ENCODE measurements at places on chromosomes 2 and 18.

GRCh38 chr2:238336151-238336550 lies 15.8 kb downstream of the TRAF3IP1 start:
- DNase-seq, result no peak

GRCh38 chr18:11004294-11004693 lies 145.1 kb downstream of the PIEZO2 start:
- no peak for DNase-seq

GRCh38 chr2:236971131-236971821 lies 114.4 kb upstream of the COPS8 start:
- no peak for DNase-seq

DNA sequence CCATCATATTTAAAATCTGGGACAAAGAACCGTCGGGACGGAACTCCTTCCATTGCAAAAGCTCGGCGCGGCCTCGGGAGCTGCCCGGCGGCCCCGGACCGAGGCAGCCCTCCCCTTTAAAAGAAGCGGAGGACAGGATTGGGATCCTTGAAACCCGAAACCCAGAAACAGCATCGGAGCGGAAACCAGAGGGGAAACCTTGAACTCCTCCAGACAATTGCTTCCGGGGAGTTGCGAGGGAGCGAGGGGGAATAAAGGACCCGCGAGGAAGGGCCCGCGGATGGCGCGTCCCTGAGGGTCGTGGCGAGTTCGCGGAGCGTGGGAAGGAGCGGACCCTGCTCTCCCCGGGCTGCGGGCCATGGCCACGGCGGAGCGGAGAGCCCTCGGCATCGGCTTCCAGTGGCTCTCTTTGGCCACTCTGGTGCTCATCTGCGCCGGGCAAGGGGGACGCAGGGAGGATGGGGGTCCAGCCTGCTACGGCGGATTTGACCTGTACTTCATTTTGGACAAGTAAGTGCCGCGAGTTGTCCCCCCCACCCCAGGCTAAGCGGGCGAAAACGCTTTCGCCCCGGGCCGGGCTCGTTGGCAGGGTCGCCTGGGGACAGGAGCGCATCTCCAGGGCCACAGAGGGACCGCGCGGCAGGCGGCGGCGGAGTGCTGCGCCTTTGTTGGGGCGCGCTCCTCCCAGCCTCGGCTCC lies at the start of gene ANTXR1:
TSS of gene ANTXR1 (plus strand) at position 38 of the 698 bp plus-strand sequence. CDS start at position 359, 321 bp downstream.
- DNase-seq, result no peak

GRCh38 chr2:238289574-238289973 lies 1.2 kb upstream of the PER2 start:
- DNase-seq, result no peak

- DNase-seq, result no peak
Measured at GRCh38 chr2:169315357-169315756, 47.0 kb downstream of the LRP2 start.

DNA sequence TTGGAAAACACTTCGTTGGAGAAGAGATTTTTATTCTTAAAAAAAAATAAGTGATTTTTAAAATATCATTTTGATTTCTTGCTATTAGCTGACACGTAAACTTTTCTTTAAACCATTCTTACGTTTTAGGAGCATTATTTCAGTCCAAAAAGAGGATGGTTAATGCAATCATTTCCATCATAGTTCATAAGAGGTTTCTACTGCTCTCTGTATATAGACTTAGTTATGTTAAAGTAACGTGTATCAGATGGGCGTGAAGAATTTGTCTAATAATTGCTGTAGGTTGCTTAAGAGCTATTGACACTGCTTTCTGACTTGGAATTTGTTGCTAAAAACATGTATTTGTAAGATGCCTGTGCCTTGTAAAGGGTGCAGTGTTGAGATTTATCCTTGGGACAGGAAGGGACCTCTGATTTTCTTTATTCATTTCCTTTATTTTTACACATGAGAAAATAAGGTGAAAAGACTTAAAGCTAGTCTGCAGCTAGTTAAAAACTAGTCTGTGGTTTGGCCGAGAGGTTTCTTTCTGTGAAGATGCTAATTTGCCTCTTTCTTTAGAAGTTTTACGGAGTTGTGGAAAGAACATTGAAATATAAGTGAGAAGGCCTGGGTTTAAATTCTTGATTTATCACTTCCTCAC lies 2.9 kb downstream of the ANKRD12 start:
- no peak for DNase-seq

DNA sequence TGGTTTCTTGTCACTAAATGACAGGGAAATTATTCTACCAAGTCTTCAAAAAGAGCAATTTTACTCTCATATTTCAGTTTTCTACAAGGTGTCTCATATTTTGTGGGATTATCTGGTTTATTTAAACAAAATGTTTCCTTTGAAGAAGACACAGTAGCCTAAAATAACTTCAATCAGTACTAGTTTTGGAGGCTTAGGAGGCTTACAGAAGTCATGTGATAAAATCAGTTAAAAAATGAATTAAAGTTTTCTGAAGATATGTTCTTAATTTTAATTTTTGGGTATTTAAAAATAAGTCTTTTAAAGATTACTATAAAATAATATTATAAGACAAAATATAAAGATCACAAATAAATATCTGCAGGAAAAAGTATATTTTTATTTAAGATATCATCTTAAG lies 95.9 kb downstream of the XIRP2 start:
- DNase-seq, result no peak

GRCh38 chr2:105330681-105331375 lies 1.3 kb upstream of the TGFBRAP1 start:
- DNase-seq, result no peak

DNA sequence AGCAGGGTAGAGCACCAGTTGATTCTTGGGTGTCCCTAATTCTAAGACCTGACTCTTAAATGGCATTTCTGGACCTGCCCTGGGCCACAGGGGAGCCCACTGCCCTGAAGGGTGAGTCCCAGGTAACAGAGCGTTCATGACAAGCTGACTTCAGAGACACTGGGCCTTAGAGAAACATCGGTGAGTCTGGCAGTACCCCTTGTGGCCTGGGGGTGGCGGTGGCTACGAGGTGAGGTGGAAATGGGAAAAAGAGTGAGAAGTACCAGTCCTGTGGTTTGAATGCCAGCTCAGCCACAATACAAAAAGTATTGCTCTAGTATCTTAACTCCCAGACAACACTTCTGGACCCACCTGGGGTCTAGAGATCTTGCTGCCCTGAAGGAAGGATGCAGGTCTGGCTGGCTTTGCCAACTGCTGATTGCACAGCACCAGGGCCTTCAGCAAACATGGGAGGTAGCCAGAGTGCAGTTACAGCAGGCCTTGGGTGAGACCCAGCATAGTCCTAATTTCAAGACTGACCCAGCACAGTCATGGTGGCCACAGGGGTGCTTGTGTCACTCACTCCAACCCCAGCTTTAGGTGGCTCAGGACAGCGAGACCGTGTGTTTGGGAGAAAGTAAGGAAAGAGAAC lies 44.5 kb downstream of the USP34 start:
- DNase-seq, result no peak

DNA sequence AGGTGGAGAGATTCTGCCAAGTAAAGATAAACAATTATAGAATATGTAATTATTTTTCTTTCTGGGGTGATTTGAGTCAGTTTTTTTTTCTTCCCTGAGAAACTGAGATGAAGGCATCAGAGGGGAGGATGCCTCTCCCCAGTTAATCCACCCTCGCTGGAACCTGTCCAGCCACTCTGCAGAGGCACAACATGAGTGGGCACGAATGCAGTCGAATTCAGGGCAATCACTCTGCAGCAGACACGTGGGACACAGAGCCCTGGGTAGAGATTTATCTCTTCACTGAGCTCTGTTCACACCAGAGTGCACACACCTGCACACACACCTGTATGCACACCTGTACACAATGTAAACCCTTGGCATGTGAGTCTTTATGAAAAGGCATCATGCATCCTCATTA lies 154.2 kb downstream of the DCDC2C start:
- no peak for DNase-seq

GRCh38 chr2:227154986-227155774 lies 8.8 kb downstream of the COL4A4 start:
- no peak for DNase-seq

DNA sequence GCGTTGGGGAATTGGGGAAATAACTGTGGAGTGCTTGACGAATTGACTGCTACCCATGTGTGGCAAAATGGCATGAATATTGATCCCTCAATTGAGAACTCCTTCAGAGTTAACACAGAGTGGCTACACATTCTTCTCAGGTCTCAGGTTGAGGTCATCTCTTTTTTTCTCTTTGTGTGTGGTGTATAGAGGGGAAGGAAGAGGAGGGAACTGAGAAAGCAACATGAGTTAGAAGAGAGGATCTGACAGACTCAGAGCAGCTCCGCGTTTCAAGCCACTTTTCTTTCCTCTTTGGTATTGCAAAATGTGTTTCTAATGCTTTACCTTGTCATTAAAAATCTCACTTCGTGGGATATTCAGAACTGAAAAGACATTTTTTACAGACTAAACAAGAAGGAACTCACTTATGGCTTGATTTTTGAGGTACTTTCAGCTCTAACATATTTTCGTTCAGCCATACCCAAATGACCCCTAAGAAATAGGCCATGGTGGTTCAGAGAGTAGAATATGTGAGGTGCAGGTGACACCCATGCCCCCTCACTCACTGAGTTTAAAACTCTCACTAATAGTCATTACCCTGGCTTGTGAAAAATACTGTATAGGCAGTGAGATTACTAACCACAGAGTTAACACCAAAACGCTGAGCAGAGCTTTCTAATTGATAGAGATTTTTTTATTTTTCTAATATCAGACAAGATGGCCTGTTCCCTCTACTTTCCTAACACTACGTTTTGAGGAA lies 22.5 kb downstream of the STAT4 start:
- DNase-seq, result no peak

GRCh38 chr2:170714381-170715061 lies 616 bp upstream of the SP5 start:
- no peak for DNase-seq

- no peak for DNase-seq
Measured at GRCh38 chr2:26521054-26521912, 43.4 kb upstream of the OTOF start.

DNA sequence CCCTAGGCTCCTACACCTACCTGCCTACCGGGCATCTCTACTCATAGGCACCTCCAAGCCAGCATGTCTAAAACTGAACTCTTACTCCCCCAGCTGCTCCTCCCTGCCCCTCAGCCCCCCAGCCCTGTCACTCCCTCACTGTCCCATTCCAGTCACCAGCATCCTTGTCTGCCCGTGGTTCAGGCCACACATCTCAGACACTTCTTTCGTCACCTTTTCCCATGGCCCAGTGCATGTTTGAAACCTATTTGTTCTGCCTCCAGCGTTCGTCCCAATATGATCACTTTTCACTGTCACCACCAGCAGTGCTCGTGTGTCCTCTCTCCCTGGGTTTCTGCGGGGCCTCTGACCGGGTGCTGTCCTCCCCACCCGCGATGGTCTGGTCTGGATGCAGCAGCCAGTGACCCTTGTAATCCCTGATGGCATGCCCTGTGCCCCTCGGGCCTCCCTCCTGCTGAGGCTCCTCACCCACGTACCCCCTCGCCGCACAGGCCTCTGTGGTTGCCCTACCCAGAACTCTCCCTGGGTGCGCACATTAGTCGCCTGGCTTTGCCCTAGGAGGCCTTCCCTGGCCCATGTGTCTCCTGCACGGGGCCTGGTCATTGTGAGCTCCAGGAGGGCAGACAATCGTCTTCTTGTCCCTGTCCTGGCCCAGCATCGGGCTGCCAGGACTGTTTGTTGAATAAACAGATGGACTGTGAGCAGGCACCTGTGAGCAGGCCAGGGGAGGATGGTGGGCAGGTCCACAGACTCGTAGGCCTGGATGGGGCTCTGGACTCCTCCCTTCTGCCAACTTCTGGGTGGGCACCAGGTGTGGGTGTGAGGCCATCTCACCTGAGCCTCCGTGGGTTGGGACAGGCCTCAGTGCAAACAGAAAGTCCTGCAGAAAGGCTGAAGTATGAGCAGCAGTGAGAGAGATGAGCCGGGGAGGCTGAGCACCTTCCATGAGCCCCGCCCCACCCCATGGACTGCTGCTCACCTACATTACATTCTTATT lies 15.5 kb downstream of the LDLRAD4 start:
- DNase-seq, result no peak

GRCh38 chr2:26846334-26847306 lies 1.3 kb upstream of the DPYSL5 start:
- DNase-seq, result peak; percentile 36

- no peak for DNase-seq
Measured at GRCh38 chr2:101420623-101421022, 33.3 kb upstream of the CREG2 start.

- DNase-seq, result no peak
Measured at GRCh38 chr2:96554293-96555145, 18.0 kb downstream of the ARID5A start.

DNA sequence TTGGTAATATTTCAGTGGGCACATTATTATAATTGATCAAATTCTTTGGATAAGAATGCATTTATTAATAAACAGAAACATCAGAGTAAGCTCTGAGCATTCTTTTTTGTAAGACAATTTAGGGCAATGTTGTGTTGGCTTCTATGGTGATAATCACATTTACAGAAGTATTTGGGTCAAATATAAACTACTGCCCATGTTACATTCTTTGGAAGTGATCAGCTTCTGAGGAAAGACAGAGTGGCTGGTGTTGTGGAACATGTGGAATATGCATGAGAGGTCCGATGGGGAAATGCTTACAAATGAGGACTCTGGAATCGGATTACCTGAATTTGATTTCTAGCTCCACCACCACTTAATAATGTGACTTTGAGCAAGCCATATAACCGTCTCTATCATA lies 19.4 kb downstream of the SERPINB13 start:
- no peak for DNase-seq

DNA sequence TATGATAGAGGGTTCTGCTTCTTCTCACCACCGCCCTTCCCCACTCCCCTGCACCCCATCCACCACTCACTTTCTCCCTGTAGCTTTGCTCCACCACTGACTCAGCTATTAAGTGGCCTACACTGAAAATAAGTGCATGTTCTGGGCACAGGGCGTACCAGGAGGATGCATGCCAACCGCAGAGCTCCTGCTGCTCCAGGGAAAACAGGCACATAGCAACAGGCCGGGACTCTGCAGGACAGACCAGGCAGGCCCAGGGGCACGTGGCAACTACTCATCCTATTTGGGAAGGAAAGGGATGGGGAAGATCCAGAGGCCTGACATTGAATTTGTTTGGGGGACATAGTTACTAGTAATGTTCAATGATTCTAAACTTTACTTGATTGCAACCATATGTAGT lies 28.4 kb downstream of the ARL4C start:
- DNase-seq, result no peak

GRCh38 chr2:67399831-67400489 lies 2.8 kb downstream of the ETAA1 start:
- no peak for DNase-seq

GRCh38 chr2:217858519-217859491 lies 144.0 kb downstream of the TNS1 start:
- peak; percentile 87 for DNase-seq

- no peak for DNase-seq
Measured at GRCh38 chr2:159960414-159960813, 102.0 kb downstream of the PLA2R1 start.

- no peak for DNase-seq
Measured at GRCh38 chr2:212995920-212996319, 155.5 kb downstream of the IKZF2 start.

- no peak for DNase-seq
Measured at GRCh38 chr18:66895631-66896030, 291.7 kb upstream of the CDH19 start.
